Vagina (tissue), 2 donors: ENCODE measurements at places on chromosomes 2 and 18.

GRCh38 chr2:54466870-54467269, 10.7 kb downstream of the SPTBN1 start:
- no peak for DNase-seq

DNA sequence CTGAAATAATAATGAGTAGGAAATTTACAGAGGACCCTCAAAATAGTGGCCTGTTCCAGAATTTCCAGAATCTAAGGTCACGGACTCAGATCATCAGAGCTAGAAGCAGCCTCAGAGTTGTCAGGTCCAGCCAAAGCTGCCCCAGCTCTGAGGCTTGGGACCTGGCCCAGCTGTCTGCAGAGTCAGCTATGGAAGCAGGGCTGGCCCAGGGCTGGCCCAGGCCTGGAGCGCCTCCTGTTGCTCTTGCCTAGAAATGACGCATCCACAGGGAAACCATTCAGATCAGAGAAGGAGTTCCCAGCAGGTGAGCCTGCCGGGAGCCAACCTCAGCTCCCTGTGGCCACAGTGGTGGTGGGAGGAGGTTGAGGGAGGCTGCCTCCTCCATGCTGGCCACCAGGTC, 106.7 kb upstream of the ARL4C start:
- DNase-seq: no peak

DNA sequence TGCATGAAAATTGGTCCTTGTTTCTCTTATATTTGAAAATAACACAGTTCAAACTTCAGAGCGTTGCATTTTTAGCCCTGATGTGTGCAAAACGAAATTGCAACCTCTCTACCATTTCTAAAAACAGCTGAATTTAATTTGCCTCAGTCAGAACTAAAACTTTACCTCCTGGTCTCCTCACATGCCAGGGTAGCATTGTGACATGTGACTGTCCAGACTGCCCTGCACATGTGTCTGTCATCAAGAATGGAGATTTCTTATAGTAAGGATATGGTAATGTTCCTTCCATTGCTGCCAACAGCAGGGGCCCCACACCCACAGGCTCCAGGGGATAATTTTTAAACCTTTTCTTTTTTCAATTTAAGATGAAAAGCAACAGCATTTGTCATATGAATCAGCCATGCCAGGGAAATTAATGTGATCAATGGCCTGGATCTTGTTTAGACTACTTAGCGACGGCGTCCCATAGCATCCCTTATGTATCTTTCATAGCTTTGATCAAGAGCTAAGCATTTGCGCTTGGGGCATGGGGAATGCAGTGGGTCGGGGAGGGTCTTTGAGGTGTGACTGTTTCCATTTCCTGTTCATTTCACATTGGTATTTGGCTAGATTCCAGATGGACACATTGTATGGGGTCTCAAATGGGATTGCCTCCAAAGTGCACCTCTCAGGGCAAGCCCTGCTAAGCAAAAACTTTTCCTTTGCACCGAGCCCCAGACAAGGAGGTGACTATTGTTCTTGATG, 92.4 kb upstream of the RASGRP3 start:
- DNase-seq: no peak

DNA sequence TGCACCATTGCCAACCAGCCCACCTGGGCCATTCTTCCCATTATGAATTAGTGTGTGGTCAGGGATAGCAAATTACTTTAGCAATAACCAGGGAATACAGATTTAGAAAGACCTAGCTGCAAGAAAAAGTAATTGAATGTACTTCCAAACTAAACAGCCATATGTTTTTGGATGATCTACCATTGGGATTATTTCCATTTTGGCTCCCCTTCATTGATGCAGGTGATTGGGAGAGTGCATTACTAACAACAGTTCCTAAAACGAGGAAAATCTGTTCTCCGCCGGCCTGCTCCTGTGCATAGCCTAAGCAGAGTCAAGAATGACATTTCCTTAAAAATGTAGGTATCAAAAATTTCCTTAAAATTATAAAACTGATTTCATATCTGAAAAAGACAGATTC, 58.5 kb downstream of the MAIP1 start:
- no peak for DNase-seq

DNA sequence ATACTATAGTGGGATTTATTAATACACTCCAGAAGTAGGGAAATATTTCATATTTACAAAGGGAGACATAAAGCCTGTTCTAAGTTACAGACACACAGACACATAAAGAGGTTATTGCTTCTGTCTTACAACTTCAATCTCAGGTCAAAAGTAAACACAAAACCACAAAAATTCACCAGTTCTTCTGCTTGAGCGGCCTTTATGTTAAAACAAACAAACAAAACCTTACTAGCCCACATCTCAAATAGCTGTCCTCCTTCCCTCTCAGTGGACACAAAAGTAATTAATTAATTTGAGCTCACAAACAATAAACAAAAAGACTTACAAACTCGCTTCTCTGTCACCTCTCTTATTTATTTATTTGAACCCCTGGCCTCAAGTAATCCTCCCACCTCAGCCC, 1.5 kb upstream of the ASNSD1 start:
- DNase-seq: no peak

GRCh38 chr2:232139171-232139594, 177.7 kb downstream of the DIS3L2 start:
- DNase-seq: no peak

DNA sequence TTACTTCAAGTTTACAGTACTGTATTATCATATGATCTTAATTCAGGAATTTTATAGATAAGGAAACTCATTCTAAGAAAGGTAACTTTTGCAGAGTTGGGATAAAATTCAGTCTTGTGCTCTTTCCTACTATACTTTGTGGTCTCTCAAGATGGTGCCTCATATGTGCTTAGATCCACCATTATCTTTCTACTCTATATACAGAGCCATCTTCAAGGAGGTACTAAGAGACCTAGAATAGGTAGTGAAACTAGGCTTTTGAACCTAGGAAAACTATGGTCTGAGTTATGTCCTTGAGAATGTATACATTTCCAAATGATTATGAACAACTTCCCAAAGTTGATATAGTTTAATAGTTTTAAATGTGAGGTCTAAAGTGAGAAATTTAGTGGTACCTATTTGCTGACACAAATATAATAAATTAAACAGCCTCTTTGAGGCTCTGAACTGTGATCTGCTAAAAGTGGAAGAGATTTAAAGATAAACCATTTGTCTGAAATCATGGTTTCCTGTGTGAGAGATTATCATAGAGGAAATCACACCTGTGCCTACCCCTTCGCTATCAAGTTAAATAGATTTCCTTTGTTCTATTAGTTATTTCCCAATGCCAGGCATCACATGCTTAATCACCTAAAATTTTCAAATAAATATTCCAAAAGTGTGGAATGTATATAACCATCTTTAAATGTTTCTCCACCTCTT, 27.2 kb downstream of the ACAA2 start:
- DNase-seq: no peak

GRCh38 chr2:104733226-104733943, 120.5 kb upstream of the POU3F3 start:
- DNase-seq: no peak

GRCh38 chr18:78859686-78860085, 119.9 kb upstream of the SALL3 start:
- peak; percentile 88 for DNase-seq

DNA sequence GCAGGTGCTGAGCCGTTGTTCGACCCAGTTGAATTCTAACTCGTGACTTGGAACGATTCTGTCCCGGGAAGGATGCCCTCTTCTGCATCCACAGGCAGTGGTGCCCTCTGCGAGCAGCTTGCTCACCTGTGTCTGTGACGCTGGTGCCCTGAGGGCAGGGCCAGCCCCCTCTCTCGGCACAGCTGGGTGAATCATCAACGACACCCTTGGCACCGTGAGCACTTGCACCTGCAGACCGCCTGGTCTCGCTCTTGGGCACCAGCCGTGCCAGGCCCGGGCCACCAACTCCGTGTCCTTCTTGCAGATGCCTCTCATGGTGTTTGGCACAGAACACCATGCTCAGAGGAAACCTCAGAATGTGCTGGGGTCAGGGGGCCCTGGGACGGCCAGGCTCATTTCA, 75.0 kb downstream of the SLC66A2 start:
- no peak for DNase-seq

DNA sequence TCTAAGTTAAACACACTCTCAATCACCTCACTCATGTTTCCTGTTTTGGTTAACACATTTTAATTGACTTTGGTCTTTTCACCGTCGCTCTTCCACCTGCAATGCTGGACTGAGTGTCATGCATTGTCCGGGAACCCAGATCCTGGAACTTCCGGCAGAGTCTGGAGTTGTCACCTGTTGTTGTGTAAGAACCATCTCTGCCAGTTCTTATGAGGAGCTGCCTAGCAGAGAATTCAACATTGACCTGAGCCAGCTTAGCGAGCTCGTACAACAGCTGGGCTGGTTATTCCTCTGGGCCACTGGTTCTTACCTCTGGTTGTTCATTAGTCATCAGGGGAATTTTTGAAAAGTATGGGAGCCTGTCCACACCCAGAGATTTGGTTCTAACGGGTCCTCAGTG, 75.7 kb downstream of the BCL2L11 start:
- peak; percentile 56 for DNase-seq

GRCh38 chr2:108958002-108958401, 31.0 kb downstream of the EDAR start:
- DNase-seq: no peak

GRCh38 chr2:130241041-130241707, 42.9 kb upstream of the TUBA3E start:
- no peak for DNase-seq

DNA sequence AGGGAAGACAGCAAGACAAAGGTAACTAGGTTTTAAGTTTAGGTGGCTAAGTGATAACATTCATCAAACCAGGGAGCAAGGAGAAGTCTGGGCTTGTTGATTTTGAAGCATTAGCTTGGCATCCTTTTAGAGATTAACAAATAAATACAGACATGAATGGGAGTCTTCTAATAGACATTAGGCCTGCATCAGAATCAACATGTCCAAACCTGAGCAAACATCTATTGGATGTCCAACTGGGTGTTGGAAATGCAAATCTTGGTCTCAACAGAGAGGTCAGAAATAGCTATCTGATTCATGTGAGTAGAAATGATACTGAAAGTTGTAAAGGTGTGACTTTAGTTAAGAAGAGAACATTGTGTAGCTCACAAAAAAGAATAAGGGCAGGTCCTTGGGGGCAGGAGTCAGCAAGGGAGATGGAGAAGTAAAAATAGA, 85.5 kb upstream of the RND3 start:
- DNase-seq: no peak

DNA sequence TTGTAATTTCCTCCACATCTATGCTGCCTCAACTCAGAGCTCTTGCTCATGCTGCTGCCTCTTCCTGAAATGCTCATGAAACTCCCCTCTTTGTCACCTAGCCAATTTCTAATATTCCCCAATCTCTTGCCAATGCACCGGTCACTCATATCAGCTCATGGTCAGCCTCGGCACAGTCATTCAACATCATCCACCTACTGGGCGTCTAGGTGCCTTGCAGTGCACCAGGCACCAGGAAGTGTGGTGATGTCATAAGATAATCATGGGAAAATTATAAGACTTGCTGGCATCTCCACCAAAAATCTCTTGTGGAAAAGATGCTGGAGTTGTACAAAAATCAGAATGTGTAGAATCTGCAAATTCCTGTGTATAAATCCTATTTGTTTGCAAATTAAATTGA, 52.6 kb upstream of the RAB27B start:
- DNase-seq: no peak

DNA sequence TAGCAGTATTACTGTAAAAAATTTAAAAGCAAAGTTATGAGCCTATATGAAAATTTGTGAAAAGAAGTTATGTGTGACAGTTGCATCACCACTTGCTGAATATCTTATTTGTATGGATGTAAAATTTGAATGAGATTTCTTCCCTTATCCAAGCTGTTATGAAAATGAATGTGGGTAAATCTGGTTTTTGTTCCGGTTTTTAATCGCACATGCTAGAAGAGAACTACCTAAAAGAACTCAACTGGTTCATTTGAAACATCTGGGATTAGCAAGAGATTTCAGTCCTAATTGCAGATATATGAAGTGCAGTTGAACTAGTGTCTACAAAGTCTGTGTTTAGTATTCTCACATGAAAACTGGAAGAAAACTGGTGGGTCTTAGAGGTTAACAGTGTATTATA, 467.1 kb upstream of the SPHKAP start:
- no peak for DNase-seq

GRCh38 chr2:168315331-168316072, 68.1 kb upstream of the STK39 start:
- no peak for DNase-seq

DNA sequence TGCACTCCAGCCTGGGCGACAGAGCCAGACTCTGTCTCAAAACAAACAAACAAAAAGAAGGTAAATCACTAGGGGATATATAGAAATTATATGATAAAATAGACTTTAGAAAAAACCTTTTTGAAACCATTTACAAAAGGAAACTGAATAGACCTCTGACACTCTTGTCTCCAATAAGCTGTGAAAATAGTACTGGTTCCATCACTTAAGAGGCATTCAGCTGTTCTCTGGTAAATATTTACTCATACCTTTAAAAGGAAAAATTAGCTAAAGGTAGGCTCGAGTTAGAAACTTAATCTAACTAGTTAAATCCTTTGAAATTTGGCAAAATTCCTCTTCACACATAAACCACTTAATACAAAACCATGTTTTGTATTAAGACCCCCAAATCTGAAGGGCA, 21.4 kb downstream of the RAB27B start:
- DNase-seq: no peak

- no peak for DNase-seq
Observed at GRCh38 chr2:174678395-174678794, 80.8 kb upstream of the WIPF1 start.

DNA sequence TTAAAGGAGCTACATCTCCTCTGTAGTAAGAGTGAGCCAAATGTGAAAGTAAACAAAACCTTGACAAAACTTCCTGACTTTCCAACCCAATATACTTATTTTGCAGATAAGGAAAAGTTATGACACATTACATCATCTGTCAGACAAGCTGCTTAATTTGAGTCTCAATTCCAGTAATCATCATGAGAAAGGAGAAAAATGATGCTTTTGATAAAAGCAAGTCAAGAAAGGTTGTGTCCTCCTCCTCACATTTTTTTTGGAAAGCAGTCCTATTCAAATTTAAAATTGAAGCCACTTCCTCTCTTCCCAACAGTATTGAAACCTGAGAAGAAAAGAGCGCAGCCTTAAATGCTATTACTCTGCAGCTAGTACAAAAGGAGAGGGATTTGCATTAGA, 519.6 kb downstream of the LRP1B start:
- no peak for DNase-seq

GRCh38 chr2:70089983-70090525, 2.8 kb downstream of the PCBP1 start:
- no peak for DNase-seq

DNA sequence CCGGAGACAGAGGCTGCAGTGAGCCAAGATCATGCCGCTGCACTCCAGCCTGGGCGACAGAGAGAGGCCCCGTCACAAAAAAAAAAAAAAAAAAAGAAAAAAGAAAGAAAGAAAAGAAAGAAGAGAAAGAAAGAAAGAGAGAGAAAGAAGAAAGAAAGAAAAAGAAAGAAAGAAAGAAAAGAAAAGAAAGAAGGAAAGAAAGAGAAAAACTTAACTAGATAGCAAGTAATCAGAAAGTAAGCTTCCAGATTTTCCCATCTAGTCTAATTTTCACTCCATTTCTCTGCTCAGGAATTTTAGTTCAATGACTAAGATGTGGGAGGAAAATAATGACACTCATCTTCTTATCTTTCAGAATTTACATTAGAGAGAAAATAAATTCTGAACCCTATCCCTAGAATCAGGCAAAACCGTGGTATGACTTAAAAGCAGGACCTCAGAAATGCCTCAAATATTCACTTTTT, 2.4 kb downstream of the GFPT1 start:
- DNase-seq: no peak

GRCh38 chr18:60471652-60472051, 99.1 kb upstream of the MC4R start:
- no peak for DNase-seq

- no peak for DNase-seq
Observed at GRCh38 chr2:118056165-118056534, 32.1 kb upstream of the INSIG2 start.
